ENCODE measurements at places on chromosomes 11 and 22. TPM values are rescaled to one million over a fixed set of nuclear protein-coding genes. Genes with fewer than 3 reads are reported as not detected.
A peak's percentile ranks its signal among the peaks of the same experiment; 100 is the strongest.

DNA sequence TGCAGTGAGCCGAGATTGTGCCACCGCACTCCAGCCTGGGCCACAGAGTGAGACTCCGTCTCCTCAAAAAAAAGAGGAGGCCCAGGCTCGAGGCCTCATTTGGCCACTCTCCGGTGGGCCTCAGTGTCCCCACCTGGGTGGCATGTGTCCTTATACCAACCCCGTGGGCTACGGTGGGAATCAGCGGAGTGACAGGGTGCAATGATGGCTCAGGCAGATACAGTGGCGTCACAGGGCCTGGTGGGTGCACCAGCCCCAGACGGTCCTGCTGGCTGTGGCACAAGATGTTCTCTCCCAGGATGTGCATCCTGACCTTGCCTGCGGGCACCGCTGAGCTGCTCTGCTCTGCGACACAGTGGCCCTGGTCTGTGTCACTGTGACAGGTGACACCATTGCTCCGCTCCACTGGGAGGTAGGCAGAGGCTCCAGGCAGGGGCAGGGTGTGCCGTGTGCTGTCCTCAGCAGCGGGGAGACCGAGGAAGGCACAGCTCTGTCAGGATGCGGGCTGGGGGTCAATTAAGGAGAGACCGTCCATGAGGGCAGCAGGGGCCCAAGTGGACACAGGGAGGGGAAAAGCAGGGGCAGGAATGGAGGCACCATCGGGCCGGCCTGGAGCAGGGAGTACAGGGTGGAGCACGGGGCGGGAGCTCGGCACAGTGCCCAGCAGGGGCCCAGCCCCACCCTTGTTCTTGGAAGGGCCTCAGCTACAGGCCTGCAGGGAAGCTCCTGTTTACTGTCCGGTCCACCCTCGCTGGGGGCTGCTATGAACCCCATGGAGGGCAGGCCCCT lies 21.7 kb upstream of the TH start:
- no peak for DNase-seq

DNA sequence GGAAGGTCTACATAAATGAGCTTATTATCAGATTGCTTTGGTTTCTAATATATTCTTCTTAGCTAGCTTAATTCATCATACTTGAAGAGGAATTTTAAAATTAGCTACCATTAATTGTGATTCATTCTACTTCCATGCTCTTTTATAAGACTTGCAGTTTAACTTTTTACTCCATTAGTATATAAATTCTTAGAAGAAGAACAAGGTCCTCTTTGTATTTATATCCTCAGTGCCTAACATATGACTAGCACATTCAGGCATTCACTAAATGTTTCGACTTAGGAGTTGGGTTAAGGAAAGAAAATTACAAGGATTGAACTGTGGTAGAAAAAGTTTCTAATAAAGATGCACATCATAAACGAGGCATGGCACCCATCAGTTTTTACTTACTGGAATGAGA lies 1135.5 kb downstream of the JRKL start:
- DNase-seq, result no peak

- no peak for DNase-seq
Observed at GRCh38 chr11:66892911-66893310, 36.0 kb downstream of the LRFN4 start.

DNA sequence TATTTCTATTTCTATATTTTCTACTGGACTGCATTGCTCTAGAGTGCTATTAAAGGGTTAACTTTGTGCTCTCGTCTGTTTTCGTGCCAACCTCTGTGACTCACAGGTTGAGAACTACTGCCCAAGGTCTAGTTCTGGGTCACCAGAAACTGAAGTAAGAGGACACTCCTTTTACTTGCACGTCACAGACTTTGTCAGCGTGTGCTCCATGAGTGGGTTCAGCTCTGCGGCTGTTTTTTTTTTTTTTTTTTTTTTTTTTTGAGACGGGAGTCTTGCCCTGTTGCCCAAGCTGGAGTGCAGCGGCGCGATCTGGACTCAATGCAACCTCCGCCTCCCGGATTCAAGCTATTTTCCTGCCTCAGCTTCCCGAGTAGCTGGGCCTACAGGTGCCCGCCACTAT lies 49.8 kb downstream of the CLMP start:
- DNase-seq, result peak; percentile 94

BCO2 gene
- polyA plus RNA-seq, result 0.79 TPM

DNA sequence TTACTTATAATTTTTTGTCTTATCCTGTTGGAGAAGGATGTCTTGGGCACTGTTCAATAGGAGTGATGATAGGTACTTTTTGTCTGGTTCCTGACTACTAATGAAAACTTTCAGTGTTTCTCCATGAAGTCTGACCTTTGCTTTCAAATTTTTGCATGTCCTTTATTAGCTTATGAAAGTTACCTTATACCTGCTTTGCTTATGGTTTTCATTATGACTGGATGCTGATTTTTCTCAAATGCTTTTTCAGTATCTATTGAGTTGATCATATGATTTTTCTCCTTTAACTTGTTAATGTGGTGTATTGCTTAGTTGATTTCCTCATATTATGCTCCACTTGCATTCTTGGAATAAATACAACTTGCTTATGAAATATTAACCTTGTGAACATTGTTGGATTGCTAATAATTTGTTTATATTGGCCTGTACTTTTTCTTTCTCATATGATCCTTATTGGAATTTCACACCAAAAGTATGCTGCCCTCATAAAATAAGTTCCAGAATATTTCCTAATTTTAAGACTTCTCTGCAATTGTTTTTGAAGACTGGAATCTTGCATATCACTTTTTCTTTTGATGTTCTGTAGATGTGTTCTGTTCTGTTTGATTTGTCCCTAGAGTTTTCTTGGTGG lies 85.0 kb upstream of the SC5D start:
- no peak for DNase-seq

- DNase-seq, result no peak
Observed at GRCh38 chr11:96229354-96229977, 113.5 kb downstream of the MAML2 start.

DNA sequence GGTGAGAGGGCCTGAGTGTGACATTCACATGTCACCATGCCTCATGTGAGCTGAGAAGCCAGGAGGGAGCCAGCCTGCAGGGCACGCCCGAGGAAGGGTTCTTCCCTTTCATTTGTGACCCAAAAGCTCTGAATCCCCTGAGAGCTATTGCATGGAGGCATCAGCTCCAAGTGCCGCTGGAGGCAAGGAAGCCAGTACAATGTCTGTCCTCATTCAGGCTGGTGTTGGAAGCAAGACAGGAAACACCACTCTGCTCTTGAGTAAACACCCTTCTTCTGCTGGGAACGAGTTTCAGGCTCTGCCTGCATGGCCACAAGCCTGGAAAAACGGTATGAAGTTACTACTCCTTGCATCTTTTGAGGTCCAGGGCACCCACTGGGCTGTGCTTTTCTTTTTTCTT lies 83.8 kb upstream of the LARGE1 start:
- no peak for DNase-seq

GRCh38 chr22:48760481-48761390 lies 1066.9 kb downstream of the BRD1 start:
- DNase-seq, result no peak

DNA sequence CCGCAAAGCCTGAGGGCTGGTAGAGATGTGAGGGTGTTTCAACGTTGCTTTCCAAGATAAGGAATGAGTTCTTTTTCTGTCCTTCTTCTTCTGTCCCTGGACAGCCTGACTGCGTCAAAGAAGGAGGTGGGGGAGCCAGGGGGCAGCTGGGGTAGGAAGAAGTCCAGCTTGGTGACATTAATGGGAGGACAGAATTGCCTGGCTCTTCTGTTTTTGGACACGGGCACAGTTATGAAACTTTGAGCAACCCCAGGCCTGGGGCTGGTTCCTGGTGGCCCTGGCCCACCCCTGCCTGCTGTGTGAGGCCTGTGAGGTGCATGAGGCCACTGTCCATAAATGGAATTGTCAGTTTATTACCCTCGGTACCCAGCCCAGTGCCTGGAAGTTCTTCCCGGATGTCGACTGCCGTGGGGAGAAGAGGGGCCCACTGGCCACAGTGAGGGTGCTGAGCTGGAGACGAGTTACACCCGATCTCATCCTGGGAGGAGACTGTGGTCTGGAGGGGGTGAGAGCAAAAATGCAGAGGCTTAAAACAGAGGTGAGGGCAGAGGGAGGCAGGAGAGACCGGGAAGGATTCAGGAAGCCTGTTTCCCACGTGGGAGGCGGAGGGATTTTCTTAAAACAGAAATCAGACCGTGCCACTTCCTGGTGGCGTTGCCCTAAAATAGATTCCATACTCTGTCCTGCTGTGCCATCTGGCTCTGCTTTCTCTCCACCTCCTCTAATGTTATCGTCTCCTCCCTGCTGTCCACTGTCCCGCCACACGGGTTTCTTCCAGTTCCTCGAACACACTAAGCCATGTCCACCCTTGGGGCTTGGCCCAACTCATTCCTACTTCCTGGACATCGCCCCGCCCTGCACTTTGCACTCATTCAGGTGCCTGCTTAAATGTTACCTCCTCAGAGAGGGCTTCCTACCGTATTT lies 59.7 kb upstream of the RASD2 start:
- peak; percentile 25 for DNase-seq

UBQLNL gene
- polyA plus RNA-seq, result 0.12 TPM

CELSR1 gene
- polyA plus RNA-seq, result 31.8 TPM

JRKL gene
- 10.6 TPM for polyA plus RNA-seq

DNA sequence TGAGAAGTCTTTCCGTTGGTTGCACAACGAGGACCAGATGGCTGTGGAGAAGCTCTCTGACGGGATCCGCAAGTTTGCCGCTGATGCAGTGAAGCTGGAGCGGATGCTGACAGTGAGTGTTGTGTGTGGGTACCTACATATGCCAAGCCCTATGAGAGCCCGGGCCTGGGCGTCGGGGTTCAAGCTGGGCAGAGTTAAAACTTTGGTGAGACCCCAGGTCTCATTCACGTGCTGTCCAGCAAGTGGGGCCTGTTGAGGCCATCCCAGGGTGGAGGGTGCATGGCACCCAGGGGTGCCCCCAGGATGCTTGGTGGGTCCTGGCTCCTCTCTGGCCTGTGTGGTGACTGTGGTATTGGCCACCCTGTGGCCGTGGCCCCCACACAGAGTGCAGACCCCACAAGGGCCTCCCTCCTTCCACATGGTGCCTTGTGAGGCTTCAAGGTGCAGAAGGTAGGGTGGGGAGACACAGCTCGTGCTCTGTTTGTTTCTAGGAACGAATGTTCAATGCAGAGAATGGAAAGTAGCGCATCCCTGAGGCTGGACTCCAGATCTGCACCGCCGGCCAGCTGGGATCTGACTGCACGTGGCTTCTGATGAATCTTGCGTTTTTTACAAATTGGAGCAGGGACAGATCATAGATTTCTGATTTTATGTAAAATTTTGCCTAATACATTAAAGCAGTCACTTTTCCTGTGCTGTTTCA lies 12.8 kb downstream of the GATD1 start:
- DNase-seq, result no peak

DNA sequence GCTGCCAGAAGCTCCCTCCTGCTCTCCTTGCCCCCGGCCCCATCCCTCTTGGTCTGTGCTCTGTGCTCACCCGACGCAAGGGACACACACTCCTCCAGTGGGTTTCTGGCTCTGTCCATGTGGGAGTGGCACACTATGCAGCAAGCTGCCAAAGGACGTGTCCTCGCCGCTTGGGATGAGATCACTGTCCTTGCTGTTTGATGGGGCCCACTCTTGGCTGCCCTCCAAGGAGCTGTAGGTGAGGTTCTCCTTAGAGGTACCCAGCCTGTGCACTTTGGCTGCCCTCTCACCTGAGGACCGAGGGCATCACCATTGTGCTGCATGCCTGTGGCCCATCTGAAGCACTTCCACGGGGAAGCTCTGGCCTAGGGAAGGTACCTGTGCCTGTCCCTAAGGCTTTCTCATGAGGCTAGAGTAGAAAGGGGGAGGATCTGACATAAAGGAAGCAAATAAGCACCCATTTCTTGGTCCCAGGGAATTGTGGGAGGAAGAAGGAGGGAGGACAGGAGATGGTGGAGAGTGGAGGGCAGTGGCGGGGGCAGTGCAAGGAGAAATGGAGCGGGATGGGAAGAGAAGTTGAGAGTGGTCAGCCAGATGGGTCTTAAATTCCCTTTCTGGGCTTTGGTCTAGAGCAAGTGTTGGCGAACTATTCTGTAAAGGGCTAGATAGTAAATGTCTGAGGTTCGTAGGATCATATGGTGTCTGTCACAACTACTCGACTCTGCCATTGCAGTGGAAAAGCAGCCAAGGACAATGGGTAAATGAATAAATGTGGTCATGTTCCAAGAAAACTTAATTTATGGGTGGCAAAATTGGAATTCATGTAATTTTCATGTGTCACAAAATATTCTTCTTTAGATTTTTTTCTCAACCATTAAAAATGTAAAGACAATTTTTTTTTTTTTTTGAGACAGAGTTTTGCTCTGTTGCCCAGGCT lies 47.0 kb upstream of the AMPD3 start:
- no peak for DNase-seq

SLC22A6 gene
- polyA plus RNA-seq, result not detected

DNA sequence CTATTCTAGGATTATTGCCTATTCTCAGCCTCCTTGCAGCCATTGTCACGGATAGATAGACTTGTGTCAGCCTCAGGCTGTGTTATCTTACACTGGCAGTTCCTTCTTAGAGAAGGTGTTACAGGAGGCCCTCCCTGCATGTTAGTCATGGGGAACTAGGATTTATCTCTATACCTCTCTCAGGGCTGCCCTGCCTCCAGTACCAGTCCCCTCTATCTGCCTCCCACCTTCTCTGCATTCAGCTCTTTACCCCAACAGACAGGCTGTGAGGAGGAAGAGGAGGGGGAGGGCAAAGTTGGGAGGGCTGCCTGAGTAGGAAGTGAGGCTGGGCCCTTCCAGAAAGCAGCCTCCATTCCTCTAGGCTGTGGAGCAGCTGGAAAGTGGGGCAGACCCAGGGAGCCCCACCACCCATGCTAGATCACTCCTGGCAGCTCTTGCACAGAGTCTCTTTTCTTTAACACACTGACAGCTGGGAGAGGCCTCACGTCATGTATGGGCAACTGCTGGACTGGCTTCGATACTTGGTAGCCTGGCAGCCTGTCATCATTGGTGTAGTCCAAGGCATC lies 2.9 kb upstream of the IL18BP start:
- DNase-seq, result no peak

CARD16 gene
- not detected for polyA plus RNA-seq

GRAMD1B gene
- 55.5 TPM for polyA plus RNA-seq

DNA sequence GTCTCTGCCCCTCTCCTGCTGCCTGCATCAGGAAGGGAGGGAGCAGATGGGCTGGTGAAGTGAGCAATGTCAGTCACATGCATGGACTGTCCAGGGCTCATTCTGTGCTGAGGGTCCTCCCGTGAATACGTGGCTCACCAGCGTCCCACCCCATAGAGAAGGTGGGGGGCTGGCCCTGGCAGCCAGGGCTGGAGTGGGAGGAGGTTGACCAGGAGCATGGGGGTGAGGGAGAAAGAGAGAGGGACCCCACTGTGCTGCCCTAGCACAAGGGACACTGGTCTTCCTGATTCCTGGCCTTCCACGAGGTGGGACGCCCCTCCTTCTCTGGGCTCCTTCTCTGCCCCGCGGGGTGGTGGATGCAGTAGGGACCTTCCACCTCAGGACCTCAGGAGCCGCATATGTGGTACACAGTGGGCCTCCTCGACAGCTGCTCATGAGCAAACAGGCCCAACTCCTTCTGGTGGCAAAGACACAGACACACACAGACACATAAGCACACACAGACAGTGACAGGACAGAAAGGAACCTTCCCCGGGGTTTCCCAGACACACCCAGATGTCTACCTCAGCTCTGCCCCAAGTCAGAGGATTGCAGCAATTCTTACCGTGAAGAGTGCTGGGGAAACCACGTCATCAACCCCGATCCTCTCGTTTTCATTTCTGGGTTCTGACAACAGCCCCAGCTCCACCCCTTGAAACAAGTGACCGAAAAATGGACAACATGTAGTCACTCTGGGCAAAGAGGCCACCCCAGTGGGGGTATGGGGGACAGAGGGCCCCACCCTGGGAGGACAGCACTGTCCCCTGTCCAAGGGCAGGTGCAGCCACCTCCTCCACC lies 3.6 kb upstream of the APOBEC3A start:
- peak; percentile 65 for DNase-seq

All from A549 (cell line).